ENCODE measurements at places on chromosomes 7 and 10.

GRCh38 chr7:90413185-90413528, 9.9 kb downstream of the CLDN12 start:
- DNase-seq: no peak

- no peak for DNase-seq
These were observed 15.2 kb downstream of the FAM24B start for GRCh38 chr10:122864194-122864592.

DNA sequence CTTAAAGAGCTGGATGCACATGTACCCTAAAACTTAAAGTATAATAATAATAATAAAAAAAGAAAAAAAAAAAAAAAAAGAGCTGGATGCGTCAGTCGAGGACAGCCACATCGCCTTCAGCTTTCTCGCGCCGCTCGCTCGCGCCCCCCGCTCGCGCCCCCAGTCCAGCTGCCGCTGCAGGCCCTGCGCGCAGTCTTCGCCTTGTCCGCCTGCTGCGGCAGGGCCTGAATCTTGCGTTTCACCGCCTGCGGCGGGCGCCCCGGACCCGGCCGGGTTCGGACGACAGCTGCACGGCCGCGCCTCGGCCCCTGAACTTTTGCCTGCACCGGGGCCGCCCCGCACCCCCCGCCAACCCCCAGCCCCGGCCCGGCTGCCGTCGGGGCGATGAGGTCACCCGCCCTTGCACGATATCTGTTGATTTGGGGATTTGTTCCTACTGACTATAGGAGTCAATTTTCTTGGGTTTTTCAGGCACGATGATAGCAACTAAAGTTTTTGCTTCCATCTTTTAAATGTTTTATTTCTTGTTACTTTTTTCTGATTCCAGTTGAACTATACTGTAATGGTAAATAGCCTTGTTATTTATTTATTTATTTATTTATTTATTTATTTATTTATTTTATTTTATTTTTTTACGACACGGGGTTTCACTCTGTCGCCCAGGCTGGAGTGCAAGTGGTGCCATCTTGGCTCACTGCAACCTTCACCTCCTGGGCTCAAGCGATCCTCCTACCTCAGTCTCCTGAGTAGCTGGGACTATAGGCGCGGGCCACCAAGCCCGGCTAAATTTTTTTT, 33.5 kb upstream of the CPN1 start:
- DNase-seq: no peak

DNA sequence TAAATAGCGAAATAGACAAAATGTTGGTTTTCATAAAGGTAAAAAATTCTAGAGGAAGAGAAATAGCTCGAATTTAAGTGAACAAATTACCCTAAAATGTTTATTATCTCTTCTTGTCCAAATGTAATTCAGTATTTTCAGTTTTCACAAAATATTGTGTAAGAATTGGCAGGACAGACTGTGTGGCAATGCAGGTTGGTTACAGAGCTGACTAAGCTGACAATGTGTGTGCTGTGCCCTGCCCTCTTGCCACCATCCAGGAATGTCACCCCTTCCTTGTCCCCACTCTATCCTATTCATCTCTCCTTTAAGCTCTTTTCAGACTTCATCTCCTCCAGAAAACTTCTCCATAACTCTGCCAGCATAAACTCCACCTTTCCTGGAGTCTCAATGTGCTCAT, 46.1 kb downstream of the COL28A1 start:
- DNase-seq: no peak

DNA sequence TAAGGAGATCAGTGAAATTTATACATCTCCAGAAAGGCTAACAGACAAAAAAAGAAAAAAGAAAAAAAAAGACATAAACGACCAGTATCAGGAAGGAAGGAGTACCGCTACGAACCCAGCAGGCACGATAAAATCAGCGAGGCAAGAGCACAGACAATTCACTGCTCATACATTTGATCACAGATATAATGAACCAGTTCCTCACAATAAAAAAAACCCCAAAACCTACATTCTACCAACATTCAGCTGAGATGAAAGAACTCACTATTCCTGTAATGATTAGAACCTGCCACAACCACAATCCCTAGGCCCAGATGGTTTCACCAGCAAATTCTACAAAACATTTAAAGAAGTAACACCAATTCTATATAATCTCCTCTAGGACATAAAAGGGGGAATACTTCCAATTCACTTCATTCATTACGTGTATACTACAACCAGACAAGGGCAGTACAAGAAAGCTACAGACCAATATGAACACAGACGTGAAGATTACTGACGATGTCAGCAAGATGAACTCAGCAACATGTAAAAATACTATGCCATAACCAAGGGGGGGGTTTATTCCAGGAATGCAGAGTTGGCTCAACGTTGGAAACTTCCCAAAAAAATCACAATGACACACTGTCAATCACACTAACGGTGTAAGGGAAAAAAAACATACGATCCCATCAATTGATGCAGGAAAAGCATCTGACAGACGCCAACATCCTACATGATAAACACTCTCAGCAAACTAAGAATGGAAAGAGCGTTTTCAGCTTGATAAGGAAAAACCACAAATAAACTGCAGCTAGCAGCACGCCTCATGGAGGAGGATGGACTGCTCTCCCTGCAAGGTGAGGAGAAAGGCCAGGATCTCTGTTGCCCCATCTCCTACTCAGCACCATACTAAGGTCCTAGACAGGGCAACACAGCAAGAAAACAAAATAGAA, 256.2 kb downstream of the ELFN1 start:
- DNase-seq: peak; percentile 39

- DNase-seq: no peak
These were observed 184.0 kb upstream of the ADO start for GRCh38 chr10:62620491-62620890.

GRCh38 chr10:19638182-19638895, 177.9 kb upstream of the PLXDC2 start:
- no peak for DNase-seq

DNA sequence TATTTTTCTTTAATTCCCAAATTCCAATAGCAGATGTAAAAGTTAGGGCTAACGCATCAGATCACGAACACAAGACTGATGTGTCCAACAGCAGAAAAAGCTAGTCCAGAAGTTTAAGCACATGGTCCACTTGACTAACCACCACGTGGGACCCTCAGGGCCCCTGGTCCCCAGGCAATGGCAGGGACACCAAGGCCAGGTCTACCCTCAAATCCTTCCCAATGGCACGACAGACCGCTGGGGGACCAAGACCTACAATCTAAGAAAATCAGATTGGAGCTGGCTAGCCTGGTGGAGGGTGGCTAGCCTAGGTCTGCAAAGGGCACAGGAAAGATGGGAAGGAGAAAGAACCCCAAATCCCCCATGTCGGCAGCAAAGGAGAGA, 1.5 kb downstream of the GIGYF1 start:
- DNase-seq: no peak

GRCh38 chr10:5531558-5532306, 7.0 kb downstream of the CALML3 start:
- DNase-seq: no peak

DNA sequence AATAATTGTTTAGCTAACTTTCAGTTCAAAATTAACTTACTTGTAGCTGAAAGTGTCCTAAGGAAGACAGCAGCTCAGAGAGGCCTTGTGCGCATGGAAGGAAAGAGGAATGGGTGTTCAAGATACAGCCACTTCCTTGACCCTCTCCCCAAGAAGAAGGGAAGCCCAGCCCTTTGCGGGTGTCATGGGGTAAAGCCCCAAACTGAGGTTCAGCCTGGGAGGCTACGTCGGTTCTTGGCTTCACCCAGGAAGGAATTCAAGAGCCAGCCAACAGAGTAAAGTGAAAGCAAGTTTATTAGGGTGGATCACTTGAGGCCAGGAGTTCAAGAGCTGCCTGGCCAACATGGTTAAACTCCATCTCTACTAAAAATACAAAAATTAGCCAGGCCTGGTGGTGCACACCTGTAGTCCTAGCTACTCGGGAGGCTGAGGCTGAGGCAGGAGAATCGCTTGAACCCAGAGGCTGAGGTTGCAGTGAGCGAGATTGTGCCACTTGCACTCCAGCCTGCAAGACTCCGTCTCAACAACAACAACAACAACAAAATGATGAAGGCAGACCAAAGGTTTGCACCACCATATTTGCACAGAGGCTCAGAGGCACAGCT, 15.9 kb downstream of the GPRIN2 start:
- no peak for DNase-seq

GRCh38 chr7:129702316-129702715, 90.8 kb downstream of the NRF1 start:
- DNase-seq: no peak

Data from stimulated activated CD4-positive, alpha-beta T cell treated with anti-CD3 and anti-CD28 coated beads, Interleukin-4, amount 100 ng/mL, for 24 hours (primary cell).